ENCODE measurements at places on chromosomes 11 and 22.

- DNase-seq, result no peak
These were observed 682.5 kb upstream of the ARHGAP42 start for GRCh38 chr11:100004541-100004940.

DNA sequence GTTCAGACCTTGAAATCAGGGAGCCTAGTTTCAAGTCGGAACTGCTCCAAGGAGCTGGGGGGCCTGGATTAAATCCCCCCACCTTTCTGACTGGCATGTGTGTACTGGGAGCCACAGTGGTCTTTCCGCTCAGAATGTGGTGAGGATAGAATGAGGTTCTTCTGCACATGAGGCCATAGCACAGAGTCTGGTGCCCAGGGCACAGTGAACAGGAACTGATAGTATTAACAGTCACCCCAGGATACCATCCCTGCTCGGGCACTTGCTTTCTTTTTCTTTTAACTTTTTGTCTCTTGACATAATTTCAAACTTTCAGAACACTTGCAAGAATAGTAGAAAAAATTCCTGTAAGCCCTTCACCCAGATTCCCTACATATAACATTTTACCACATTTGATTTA is 28.8 kb downstream of the LMO1 start:
- no peak for DNase-seq

DNA sequence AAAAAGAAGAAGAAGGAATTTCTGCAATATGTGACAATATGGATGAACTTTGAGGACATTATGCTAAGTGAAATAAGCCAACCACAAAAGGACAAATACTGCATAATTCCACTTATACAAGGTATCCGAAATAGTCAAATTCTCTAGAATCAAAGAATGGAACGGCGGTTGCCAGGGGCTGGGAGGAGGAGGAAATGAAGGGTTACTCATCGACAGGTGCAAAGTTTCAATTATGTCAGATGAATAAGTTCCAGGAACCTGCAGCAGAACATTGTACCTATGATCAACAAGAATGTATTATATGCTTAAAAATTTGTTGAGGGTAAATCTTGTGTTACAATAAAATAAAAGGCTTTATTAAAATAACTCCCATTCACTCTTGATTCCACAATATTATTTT is 49.0 kb downstream of the SC5D start:
- peak; percentile 15 for DNase-seq

- DNase-seq, result no peak
These were observed 54.8 kb upstream of the FDX1 start for GRCh38 chr11:110374921-110375320.

DNA sequence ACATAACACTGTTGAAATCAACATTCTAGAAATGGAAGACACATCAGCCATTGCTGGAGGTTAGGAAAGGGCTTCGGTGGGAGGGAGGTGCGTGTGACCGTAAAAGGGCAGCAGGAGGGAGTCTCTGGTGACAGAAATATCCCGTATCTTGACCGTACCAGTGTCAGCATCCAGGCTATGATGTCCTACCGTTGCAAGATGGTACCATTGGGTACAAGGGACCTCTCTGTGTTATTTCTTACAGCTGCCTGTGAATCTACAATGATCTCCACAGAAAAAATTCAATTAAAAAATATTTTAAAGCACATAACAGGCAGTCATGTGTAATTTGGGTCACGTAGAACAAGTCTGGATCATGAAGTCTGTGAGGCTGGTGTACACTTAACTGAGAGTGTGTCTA is 27.4 kb upstream of the SEPTIN5 start:
- DNase-seq, result no peak

DNA sequence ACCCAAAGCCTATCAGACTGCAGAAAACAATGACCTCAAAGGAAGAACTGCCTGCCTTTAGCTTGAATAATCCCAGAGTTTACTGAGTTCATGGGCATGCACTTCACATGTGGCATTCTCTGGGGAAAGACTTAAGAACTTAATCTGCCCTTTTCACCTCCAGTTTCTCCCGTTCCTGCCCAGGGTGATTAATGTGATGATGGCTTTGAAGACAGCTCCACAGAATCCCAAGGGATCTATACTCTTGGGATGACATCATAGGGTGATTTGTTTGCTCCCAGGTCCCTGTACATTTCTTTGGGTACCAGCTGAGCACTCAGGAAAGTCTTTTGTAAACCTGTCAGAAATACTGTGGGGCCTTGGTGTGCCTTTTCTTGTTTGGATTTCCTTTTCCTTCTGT is 14.0 kb downstream of the FJX1 start:
- no peak for DNase-seq

DNA sequence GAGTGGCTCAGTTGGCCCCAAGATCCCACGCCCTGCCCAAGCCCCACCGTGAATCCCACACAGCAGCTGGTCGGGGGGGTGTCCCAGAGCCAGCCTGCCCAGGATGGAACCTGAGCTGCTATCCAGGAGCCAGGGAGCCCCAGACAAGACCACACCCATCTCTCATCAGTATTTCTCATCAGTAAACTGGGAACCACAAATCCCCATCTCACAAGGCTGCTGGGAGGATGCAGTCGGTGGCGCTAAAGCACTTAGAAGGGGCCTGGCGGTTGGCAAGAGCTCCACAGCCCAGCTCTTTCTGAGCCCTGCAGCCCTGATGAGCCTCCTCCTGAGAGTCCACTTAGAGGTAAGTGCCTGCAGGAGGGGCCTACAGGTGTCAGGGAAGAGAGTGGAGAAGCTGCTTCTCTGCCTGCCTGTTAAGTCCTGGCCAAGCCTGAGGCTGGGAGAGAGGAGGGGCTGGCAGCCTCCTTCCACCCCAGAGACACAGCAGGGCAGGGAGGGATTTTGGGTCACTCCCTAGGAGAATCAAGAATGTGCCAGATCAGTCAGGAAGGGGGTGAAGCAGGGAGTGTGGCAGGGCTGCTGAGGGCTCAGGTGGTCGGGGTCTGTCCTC is 6.1 kb downstream of the FADS3 start:
- no peak for DNase-seq

- no peak for DNase-seq
These were observed 216.4 kb upstream of the PDGFD start for GRCh38 chr11:104380358-104380757.

DNA sequence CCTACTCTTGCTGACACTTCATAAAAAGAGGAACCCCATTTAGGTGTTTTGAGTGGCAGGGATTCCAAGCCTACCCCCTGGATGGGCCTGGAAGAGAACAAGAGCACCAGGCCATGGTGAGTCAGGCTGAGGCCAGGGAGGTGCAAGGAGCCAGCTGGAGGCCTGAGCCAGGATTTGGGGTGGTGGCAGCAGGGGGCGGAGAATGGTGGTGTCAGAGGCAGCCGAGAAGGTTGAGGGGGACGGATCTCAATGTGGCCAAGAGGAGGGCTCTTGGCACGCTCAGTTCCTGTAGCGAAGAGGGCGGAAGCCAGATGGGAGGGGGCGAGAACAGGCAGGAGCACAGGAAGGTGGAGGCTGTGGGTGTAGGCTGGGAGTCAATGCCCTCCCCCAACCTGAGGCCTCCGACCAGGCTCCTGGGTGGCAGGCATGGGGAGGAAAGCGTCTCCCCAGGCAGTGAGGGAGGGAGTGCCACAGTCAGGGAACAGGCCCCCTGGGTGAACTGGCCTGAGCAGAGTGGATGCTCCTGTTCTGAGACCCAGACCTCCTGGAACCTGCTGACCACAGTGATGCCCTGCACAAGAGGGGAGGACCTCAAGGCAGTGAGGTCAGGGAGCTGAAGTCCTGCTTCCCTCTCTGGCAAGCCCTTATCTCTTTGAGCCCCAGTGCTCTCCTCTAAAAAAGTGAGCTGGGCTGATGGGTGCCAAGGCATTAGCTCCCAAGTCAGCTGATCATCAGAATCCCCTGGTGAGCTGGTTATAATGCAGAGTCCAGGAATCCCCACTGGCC is 13.9 kb downstream of the RTN4RL2 start:
- no peak for DNase-seq

GRCh38 chr11:8109675-8110074 is 28.7 kb downstream of the TUB start:
- DNase-seq, result no peak

GRCh38 chr11:37504921-37505320 is 906.9 kb upstream of the RAG2 start:
- DNase-seq, result no peak

DNA sequence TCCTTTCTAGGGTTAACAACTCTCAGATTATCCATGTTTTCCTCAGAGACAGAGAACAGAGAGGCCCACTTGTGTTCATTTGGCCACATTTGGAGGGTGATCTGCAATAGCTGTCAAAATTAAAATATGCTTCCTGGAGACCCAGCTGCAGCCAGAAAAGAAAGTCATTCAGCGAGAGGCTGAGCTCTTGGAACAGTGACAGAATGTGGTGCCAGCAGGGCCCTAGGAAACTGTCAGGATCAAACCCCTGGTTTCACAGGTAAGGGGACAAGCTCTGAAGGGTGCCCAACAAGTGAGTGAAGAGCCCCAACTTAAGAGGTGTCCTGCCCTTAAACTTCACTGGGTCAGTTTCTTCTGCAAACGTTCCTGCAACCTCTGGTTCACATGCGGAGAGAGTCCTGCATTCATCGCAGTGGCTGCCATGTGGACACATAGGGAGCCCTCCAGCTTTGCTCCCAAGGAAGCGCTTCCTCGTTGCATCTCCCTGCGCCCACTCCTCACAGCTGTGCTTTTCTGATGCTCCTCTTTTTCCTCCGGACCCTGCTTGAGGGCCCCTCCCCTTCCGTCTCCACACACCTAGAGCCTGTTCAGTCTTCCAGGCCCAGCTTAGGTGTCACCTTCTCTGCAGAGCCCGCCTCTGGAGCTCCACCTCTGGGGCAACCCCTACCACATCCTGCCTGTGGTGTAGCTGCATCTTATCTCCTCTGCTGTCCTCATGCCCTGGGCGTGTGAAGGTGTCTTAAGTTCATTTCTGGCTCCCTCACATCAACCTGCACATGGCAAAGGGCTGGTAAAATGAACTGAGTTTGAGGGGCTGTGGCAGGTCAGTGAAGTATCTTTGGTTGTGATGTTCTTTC is 3.9 kb downstream of the UCP3 start:
- peak; percentile 67 for DNase-seq

- no peak for DNase-seq
These were observed 28.0 kb downstream of the OR8D1 start for GRCh38 chr11:124285610-124286344.

- DNase-seq, result no peak
These were observed 9.0 kb downstream of the OR8A1 start for GRCh38 chr11:124578761-124579160.

DNA sequence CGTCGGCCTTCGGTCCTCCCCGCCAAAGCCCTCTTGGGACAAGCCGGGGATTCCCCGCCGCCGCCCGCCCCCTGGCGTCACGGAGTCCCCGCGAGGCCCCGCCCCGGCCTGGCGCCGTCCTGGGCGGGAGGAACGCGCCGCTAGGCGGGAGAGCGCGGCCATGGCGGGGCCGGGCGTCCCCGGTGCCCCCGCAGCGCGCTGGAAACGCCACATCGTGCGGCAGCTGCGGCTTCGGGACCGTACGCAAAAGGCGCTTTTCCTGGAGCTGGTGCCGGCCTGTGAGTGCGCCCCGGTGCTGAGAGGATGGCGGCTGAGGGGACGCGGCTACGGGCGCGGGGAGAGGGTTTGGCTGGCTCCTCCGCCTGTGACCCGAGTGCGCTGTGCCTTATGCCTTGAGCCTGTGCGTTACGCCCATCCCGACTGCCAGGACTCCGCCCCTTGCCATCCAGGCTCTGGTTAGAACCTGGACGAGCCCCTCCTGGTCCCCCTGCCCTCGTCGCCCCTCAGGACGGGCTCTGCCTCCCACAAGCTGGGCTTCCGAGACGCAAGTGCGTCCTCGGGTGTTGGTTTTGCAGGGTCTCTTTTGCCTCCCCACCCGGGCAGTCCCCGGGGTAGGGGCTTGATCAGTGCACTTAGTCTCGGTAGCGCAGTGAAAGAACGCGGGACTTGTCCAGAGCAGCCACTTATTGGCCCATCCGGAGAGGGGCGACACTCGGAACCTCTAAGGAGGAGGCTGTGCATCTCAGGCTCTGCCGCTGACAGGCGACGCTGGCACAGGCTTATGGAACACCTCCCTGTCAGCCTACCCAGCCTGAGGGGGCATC is at the start of gene ATG16L2:
ATG16L2 (plus strand) TSS at position 126 of the 824 bp plus-strand sequence; CDS start at position 161, 35 bp downstream.
- peak; percentile 86 for DNase-seq

DNA sequence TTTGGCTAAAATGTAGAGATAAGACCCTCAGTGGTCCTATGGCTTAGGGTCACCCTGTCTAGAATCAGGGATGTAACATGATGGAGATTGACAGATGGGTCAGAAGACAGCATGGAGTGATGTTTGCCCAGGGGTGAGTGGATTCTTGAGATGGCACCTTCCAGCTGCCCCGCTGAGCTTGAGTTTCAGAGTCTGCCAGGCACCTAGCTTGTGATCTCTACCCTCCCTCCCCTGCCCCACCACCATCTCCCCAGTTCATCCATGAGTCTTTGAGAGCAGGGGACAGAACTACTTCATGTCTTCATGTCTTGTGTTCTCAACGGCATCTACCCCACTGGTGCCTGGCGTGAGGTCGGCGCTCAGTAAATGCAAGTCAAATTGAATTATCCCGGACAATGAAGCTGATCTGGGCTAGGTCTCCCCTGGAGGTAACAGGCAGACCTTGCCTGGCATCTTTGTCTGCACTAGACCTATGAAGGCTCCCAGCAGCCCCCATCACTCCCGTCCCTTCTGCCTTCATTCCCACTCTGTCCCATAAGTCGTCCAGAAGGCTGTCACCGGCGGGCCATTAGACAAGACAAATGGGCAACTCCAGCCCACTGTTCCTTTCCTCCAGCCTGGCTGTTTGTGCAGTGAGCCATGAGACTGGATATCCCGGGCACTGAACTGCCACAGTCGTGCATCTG is 239.2 kb upstream of the TBCEL start:
- DNase-seq, result no peak

DNA sequence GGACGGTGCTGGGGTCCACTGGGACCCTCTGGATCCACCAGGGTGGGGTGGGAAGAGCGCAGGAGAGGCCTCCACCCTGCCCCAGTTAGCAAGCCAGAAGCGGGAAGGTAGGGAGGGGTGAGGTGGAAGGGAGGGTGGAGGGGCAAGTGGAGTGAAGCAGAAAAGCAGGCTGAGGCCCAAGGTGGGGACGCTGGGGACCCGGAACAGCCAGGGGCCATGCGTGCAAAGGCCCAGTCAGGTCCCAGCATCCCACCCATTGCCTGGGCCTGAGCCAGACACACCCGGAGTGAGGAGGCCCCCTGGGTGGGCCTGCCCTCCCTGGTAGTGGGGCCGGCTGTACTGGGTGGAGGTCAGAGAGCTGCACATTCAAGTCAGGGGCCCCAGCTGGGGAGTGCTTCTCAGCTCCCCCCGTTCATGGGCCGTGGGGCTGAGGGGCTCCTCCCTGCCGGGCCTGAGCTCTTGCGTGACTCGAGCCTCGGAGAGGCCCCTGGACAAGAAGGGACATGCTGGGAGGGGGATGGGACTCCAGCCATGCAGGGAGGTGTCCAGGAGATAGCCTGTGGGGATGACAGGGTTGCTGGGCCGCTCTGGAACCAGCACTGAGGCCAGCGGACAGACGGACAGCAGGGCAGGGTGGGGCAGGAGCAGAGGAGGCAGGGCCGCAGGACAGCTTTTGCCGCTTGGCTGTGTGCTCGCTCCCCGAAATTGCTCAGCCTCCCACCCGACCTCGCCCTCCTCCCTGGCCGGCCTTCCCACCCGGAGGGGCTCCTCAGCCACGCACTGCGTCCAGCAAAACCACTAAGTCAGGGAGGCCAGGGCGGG is 7.7 kb downstream of the TNNT3 start:
- no peak for DNase-seq

- DNase-seq, result no peak
These were observed 80.3 kb downstream of the BUD13 start for GRCh38 chr11:116692318-116693101.

Data from stimulated activated CD4-positive, alpha-beta T cell treated with anti-CD3 and anti-CD28 coated beads, Interleukin-12 subunit alpha, Interleukin-12 subunit beta, amount 100 ng/mL, for 48 hours (primary cell).